Activated naive CD4-positive, alpha-beta T cell treated with Interleukin-2 at 50 U/mL for 16 hours (primary cell): ENCODE measurements at places on chromosomes 4 and X.

DNA sequence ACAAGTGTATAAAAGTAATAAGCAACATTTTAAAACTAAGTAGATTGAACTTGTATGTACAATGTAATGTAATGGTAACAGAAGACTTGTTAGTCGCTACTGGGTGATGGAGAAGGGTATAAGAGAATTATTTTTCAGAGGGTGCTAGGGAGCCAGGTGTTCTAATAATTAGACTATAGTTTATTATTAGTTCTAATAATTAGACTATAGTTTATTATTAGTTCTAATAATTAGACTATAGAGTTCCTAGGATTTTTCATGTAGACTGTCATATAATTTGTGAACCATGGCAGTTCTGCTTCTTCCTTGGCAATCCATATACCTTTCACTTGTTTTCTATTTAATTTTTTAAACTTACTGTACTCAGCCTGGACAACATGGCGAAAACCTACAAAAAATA is 117.3 kb upstream of the TSPAN5 start:
- DNase-seq: no peak

- no peak for DNase-seq
Observed at GRCh38 chr4:10673817-10674369, 10.7 kb downstream of the CLNK start.

GRCh38 chr4:19786616-19787015 is 465.1 kb upstream of the SLIT2 start:
- no peak for DNase-seq

- no peak for DNase-seq
Observed at GRCh38 chr4:133178956-133179355, 29.9 kb downstream of the PCDH10 start.

- no peak for DNase-seq
Observed at GRCh38 chrX:29281078-29281742, 694.0 kb downstream of the IL1RAPL1 start.

GRCh38 chrX:68139791-68140190 is 293.5 kb downstream of the OPHN1 start:
- DNase-seq: no peak

DNA sequence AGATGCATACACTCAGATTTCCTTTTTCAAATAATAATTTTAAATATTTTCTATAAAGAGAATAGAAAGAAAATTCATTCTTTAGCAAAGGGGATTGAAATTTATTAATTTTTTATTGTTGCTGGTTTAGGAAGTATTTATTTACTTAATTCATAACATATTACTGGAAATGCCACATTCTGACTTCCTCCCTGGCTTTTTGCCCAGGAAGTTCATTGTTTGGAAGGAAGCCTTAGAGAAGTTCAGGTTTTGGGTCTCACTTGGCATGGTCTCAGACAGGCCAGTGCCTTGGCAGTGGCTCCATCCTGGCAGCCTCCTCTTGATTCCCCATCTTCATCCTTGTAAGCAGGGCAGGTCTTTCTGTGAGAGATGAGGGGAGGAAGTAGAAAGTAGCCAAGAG is 50.5 kb downstream of the IL15 start:
- DNase-seq: no peak

DNA sequence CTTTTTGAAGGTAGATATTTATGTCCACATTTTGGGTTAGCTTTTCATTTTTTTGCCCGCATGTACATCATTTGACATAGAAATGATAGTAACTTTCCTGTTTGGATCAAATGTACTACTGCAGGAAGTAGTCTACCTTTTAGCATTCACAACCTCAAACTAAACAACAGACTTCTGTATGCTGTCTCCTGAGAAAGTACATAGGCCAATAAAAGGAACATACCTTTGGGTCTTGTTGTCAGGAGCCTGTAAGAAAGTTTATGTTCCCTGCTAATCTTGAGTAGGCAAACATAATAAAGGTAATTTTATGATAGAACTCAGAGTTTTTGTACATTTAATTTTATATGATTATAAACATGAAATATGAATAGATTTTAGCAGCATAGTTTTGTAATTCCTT is 54.2 kb downstream of the STAG2 start:
- DNase-seq: no peak

GRCh38 chrX:56216332-56216731 is 15.8 kb upstream of the KLF8 start:
- DNase-seq: no peak

- DNase-seq: no peak
Observed at GRCh38 chr4:150315691-150316090, 237.4 kb downstream of the DCLK2 start.

DNA sequence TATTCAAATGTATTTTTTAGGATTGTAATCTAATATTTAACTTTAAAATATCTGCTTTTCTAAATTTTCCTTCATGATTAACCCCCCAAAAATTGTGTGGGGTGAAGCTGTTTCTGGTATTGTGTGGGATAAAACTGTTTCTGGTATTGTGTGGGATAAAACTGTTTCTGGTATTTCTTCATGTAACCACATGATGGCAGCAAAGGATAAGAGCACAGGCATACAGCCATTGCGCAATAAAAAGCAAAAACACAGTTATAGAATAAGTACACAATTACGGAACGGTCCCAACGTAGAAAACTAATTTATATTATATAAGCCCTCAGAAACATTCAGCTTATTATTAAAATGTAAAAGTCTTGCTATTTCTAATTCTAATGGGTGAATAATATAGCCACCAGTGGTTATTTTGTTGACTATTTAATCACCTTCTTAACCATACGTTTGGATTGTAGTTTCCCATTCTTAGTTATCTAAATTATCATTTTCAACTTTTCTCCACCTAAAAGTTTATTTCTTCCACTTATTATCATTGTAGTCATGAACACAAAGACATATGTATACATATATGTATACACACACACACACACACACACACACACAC is 333.9 kb upstream of the FSTL5 start:
- DNase-seq: no peak

DNA sequence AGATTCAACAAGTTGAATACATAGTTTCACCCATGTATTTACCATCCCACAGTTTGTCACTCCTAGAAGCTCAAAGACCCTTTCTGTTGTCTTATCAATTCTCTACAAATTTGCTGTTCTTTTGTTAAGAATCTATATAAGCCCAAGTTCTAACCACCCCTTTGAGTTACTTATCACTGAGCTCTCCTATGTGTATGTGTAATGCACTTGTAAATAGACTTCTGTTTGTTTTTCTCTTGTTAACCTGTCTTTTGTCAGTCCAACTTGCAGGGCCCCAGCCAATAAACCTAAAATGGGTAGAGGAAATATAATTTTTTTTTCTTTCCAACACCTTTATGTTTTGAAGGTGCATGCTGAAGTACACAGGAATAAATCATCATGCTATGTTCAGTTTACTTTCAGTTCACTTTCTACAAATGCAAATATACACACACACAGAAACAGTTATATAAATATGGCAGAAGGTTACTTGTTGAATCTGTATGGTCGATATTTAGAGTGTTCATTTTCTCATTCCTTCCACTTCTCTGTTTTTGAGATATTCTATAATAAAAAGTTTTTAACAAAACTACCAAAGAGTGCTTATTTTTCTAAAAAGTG is 22.3 kb upstream of the CLOCK start:
- no peak for DNase-seq

DNA sequence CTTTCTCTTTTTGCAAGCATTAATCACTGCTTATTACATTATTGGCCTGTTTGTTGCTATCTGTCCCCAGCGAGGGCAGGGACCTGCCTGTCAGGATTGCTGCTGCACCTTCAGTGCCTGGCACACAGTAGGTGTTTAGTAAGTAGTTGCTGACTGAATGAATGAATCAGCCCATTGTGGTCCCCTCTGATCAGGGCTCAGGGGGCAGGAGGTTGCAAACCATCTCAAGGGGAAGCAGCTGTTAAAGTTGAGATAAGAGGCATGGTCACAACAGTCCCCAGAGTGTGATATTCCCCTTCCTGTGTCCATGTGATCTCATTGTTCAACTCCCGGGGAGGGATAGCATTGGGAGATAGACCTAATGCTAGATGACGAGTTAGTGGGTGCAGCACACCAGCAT is 85.4 kb downstream of the WFS1 start:
- DNase-seq: no peak

DNA sequence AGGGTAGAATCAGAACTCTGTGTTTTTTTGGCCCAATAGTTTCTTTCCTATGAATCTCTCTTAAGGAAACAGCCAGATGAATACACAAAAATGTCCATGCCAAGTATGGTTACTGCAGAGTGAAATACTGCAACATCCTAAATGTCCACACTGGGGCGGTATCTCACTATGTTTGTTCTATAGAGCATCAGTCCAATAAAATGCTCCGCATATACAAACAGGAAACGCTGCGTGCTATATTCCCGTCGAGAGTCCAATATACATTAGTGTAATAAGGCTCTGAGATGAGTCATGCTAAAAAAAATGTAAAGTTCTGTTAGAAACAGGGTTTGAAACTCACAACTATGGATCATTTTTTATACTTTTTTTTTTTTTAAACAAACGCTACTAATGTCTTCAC is 72.9 kb upstream of the ENOX2 start:
- no peak for DNase-seq

DNA sequence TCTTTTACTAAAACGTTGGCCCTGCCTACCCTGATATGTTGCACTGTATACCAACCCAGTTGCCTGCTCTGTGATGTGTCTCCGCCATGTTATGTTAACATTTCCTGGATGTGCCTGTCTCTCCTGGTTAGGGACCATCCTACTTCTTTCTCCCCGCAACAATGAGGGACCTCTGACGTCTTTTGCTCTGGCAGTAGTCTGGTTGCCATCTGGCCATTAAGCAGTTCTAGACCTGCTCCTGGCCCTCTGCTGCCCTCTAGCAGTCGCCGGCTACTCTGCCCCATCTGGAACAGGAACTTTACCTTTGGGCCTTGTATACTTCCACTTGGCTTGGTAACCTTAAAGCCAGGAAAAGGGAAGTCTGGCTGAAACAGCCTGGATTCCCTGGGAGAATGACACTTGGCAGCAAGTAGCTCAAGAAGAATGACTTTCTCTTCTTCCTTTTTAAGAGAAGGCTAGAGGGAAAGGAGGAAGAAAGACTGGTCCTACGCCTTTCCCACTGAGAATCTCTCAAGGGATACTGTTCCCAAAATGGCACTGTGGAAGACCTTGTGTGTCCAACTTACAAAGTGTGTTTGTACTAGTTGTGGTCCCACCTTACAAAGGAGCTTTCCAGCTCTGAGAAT is 63.5 kb downstream of the GPC3 start:
- peak; percentile 2 for DNase-seq

GRCh38 chr4:154160519-154161301 is 330.9 kb downstream of the DCHS2 start:
- DNase-seq: no peak

- DNase-seq: no peak
Observed at GRCh38 chrX:49205443-49205842, 5.5 kb upstream of the SYP start.

DNA sequence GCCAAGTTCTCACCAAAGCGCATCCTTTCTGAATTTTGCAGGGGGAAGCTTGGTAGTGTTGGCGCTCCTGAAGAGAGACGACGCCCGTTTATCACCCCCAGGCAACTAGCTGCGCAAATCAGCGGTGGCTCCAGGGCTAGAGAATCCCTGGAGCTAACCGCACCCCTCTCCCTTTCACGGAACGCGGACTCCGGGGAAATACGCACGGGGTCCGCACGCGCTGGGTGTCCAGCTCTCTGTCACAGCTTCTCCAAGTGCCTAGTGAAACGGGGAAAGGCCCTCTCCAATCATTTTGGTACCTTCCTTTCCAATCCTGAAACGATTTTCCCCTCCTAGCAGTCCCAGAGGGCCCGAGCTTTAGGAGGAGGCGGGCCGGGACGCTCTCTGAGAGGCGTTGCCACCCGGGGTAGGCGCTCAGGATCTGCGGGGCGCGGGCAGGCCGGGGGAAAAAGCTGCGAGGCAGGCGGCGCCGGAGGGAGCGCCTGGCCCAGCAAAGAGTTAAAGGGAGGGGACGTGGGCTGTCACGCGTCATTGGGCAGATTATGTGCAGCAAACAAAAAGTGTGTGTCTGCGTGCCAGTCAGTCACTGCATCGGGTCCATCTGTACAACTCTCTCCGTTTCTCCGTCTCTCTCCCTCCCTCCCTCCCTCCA is at the start of gene PRDM8:
Gene PRDM8, plus strand, starts transcription at position 582 of the 652 bp plus-strand sequence. CDS start 2,578 bp downstream, outside the sequence.
- DNase-seq: peak; percentile 46

- no peak for DNase-seq
Observed at GRCh38 chrX:85140964-85141363, 102.6 kb downstream of the SATL1 start.

DNA sequence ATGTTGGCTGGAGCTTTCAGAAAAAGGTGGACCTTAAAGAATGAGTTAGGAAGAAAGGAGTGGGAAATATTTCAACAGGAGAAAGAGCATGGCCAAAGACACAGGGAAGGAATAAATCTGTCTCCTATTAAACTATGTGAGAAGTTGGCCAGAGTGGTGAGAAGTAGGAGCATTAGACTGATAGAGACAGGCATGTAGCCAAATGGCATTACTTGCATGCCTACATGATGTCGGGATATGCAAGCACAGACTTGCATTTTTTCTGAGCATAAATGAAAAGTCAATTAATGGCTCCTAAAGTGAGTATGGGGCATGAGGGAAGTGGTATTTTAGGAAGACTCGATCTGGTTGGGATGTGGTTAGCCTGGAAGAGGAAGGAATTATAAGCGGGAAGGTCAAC is 279.6 kb upstream of the PITX2 start:
- no peak for DNase-seq

- no peak for DNase-seq
Observed at GRCh38 chrX:28718450-28718849, 131.2 kb downstream of the IL1RAPL1 start.

GRCh38 chr4:44861756-44862155 is 135.4 kb upstream of the GNPDA2 start:
- DNase-seq: no peak

GRCh38 chrX:37776987-37777325 is 2.9 kb upstream of the CYBB start:
- DNase-seq: no peak

DNA sequence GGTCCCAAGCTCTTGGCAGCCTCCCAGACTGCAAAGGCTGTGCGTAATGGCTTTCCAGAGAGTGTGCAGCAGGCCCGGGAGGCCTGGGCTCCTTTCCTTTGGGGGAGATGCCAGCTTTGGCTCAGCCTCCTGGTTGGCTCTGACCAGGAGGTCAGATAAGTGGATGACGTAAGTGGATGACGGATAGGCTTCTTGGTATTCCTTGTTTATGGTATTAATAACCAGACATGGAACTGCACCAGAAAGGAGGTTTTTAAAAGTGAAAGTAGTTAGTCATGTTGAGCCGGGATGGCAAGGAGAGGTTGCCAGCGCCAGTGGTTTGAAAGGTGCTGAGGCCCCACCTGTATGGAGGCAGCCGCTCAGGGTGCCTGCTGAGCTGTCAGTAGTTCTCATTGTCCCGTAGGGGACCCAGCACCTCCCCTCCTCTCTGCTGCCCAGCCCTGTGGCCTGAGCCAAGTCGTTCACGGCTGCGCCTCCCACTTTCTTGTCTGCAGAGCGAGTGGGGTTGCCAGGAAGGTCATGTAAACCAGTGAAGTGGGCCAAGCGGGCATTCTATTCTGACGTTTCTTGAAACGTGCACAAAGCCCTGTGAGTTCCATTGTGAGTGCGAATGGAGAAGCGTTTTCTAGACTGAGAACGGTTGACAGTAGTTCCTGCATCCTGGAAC is 28.7 kb upstream of the STOX2 start:
- DNase-seq: no peak

GRCh38 chr4:164931551-164932324 is 45.7 kb downstream of the TRIM61 start:
- DNase-seq: no peak
